Right atrium auricular region (tissue), 2 donors: ENCODE measurements at places on chromosomes 13 and 19. TPM values are rescaled to one million over a fixed set of nuclear protein-coding genes. Genes with fewer than 3 reads are reported as not detected.

- no peak for DNase-seq
Observed at GRCh38 chr13:112880976-112881540, 88.0 kb upstream of the MCF2L start.

GRCh38 chr13:53142306-53142705 lies 113.7 kb downstream of the OLFM4 start:
- DNase-seq, result no peak

GRCh38 chr13:58680115-58680514 lies 1048.6 kb downstream of the PCDH17 start:
- no peak for DNase-seq

DNA sequence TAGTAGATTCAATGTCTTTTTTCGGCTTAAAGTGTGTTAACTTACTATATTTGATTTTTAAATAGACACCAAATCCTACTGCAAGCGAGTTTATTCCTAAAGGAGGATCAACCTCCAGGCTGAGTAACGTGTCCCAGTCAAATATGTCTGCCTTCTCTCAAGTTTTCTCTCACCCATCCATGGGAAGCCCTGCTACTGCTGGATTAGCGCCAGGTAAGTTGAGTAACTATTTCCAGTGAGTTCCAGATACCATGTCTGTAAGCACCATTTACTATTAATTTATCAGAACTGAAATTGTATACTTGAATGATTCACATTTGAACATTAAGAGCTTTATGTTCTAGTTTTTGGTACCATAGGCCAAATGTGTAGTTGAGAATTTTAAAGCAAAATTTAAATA lies 81.8 kb downstream of the PAN3 start:
- no peak for DNase-seq

DNA sequence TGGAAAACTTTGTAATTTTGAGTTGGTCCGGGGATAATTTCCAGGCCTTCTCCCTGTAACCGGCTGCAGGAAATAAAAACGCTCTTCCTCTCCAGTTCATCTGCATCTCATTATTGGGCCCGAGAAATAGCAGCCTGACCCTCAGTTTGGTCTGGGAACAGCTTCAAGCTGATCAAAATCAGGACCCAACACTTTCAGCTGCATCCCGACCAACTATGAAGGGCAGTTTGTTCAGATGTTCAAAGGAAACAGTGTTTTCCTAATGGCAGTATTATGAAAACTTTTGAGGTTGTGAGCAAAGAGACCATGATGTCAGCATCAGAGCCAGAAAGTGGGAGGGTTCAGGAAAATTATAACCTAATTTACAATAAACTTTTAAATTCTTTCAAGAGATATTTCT lies 35.7 kb downstream of the STK24 start:
- DNase-seq, result no peak

DNA sequence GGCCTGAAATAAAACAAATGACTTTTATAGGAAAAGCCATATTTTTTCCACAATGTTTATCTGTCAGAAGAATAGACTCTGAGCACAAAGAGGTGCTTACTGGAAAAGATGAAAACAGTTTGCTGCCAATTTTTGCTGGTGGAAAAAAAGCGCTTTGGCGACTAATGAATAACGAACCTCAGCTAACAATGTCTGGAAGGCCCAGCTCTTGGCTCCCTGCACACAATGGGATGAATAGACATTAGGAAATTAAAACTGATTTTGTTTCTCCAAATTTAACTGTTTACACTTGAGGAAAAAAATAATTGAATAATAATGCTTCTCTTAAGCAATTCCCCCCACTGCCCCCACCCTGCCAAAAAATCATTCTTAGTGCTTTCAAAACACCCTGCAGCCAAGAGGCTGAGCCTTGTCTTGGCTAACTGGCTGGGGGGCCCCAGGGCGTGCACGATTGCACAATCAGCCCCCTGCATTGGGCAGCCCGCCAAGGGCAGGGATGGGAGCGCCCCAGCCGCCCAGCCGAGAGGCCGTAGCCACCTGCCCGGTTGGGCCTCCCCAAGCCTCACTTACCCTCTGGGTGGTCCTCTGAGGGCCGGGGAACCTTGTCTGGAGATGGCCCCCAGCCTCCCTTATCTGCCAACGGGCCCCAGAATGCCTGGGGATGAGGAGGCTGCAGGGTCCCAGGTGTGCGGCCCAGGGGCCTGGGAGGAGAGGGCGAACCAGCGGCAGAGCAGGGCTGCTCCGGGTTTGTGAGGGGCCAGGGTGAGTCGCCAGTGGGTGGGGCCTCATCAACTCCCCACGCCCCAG lies 16.8 kb downstream of the CEBPG start:
- DNase-seq, result peak; percentile 81

DNA sequence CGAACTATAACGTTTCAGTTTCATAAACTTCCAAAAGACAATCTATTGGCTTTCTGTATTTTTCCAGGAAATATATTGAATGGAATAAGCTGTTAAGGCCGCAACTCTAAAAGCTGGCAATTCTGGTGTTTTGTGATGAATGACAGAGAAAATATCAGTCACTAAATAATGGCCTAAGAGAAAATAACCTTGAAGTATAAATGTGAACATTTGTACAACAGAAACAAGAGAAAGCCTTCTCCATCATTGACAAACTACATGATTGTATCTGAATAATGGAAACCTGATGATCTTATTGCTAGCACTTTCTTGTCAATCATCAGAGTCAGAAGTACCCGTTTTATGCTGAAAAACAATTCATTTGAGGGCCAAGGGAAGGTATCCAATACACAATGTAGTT lies 134.3 kb downstream of the TRPC4 start:
- DNase-seq, result no peak

DNA sequence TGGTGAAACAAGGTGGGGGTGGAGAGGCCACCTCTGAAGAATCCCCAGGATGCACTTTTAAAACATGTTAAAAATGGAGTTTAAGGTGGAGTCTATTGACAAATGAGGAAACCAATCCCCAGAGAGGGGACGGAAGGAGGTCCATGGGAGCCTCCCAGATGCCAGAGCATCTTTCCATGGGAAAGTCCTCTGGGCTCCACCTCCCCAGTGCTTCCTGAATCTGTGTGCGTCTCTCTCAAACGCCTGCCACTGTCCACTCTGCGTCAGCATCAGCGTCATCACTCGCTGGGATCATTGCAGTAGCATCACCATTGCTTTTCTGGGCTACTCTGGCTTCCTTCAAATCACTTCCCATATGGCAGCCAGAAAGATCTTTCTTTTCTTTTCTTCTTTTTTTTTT lies 6.2 kb downstream of the GPR4 start:
- DNase-seq, result no peak

The HPN gene
- total RNA-seq, result 2.5 TPM

The CYP2S1 gene
- total RNA-seq, result 1.6 TPM

The LILRB5 gene
- 2.6 TPM for total RNA-seq

The PRKCG gene
- total RNA-seq, result not detected

The ACER1 gene
- 0.24 TPM for total RNA-seq

The OR7A5 gene
- total RNA-seq, result not detected

The CHAF1A gene
- 5.0 TPM for total RNA-seq
